ENCODE measurements at places on chromosomes 3 and 15.

- DNase-seq = no peak
These were observed 87.8 kb downstream of the RSL24D1 start for GRCh38 chr15:55108858-55109518.

DNA sequence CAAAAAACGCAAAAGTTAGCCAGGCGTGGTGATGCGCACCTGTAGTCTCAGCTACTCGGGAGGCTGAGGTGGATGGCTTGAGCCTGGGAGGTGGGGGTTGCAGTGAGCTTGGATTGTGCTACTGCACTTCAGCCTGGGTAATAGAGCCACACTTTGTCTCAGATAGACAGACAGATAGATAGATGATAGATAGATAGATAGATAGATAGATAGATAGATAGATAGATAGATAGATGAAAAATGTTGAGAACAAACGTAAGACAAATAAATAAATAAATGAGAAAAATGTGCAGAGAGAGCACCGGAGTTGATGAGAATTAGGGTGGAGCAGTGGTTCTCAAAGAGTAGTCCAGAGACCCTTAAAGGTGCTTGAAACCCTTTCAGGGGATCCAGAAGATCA is 58.4 kb upstream of the ARL8B start:
- no peak for DNase-seq

DNA sequence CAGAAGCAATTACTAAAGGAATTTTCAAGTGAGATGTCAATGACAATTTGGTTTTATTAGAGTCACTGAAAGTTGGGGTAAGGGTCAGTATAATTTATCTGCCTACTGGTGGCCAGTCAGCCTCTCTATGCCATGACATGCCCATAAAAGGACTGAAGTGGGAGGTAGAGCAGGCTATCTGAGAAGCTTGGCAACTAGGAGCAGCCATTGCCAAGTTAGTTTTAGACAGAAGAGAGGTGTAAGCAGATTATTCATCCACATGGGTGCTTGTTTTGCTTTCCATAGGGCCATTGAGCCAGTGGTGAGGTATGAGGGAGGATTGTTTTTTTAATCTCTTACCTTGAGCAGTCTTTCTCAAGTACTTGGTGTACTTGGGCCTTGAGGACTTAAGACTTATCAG is 8.1 kb upstream of the RBP1 start:
- DNase-seq = no peak

- DNase-seq = no peak
These were observed 326.3 kb downstream of the ARRDC4 start for GRCh38 chr15:98286831-98287230.

DNA sequence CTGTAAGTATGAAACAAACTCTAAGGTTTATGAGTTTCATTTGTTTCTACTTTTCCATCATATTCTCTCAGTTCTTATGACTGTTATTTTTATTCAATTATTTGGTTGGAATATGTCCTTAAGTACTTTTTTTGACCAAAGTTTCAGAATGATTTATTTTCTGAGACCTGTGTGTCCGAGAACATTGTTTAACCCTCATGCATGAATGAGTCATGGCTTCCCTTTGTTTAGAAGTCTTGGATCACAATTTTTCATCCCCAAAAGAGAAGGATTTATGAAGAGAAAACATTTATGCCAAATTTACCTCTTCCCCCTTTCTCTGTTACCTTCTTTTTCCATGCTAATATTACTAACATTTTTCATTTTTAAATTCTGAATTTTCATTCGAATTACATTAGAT is 518.0 kb upstream of the NR2F2 start:
- DNase-seq = no peak

GRCh38 chr3:126277629-126278378 is 79.4 kb downstream of the KLF15 start:
- DNase-seq = no peak

DNA sequence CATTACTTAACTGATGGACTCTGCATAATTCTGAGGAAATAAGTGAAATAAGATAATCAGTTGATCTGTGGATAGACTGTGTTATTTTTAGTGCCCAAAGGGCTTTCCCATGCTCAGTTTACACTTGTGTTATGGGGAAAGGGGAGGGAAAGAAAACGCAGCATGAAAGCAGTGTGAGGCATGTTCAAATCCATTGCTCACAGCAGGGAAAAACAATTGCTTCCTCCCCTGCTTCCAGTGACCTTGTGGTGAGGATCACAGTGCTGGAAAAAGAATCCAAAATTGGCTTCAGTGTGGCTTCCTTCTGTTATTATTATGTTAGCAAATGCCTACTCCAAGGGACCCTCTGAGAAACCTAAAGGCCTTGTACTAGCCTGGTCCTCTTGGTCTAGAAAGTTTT is 285.1 kb upstream of the CDIN1 start:
- no peak for DNase-seq

DNA sequence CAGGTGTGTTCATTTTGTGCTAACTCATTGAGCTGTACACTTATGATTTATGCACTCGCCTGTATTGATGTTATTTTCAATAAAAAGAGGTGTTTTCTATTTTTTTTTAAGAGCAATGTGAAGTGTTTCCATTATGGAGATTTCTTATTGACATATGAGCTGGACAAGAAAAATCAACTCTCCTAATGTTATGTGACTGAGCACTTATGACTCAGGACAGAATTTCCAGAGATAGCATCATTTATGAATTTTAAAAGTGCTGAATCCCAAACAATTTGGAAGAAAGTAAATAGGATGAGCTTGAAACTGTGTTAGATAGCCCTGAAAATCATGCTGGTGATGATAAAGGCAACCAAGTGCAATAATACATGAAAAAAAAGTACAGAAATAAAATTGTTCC is 118.9 kb downstream of the RFTN1 start:
- no peak for DNase-seq

DNA sequence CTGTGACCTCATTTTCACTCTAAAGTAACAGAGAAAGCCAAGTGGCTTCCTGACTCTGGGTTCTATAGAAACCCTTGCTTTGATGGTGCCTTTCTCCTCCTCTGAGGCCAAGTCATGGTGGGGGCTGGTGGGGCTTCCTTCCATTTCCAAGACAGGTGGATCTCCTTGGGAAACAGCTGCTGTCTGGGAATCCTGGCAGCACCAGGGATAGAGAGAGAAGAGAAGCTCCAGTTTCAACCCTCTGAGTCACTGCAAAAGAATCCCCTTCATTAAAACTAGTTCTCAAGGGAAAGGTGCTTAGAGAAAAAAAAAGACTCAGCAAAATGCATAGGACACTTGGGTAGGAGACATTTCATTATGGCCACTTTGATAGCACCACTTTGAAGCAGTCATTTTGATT is 614.4 kb downstream of the FHIT start:
- no peak for DNase-seq

DNA sequence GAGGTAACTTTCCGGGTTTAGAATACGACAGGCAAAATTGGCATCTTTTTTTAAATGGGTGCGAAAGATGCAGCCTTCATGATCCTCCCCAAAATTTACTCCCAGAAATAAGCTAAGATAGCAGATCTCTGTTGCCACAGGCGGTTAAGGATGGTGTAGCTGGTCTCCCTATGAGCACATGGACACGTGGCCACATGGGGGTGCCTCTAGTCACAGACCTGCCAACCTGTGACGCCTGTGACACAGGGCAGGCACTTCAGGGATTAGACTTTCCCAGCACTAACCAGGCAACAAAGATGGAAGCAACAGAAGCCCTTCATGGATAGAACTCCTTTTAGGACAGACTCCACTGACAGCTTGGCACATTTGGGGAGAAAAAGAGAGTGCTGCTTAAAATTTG is 320.3 kb downstream of the THSD4 start:
- DNase-seq = no peak

GRCh38 chr3:20772869-20773268 is 586.9 kb upstream of the SGO1 start:
- DNase-seq = no peak

Measured in stimulated activated CD8-positive, alpha-beta memory T cell treated with anti-CD3 and anti-CD28 coated beads, Interleukin-4, amount 100 ng/mL, for 4 hours (primary cell).